NCI-H1417 treated with DMSO at 0.1 percent for 48 hours (cell line): ENCODE measurements at places on chromosomes 6 and 20.

DNA sequence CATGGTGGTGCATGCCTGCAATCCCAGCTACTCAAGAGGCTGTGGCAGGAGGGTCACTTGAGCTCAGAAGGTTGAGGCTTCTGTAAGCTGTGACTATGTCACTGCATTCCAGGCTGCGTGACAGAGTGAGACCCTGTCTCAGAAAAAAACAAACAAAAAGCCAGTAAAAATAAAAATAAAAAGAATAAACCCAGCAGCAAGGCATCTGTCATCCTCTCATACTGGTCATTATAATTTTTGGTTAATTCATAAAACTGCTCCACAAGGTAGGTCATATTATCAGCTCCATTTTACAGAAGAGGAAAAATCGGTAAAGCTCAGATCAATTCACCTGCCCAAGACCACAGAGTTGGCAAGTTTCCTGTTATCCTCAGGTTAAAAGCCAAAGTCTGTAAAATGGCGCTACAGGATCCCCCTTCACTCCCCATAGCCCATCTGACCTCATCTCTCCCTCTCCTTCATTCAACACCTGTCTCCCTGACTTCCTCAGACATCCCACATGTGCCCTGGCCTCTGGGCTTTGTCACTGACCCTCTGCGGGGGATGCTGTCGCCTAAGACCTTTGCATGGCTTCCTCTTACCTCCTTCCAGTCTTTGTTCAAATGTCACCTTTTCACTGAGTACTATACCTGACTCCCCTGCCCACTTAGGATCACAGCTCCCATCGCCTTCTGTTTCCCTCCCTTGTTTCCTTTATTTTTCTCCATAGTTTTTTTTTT, 213.2 kb upstream of the ZNF217 start:
- no peak for DNase-seq

- DNase-seq = no peak
These were observed 15.0 kb downstream of the AFG1L start for GRCh38 chr6:108309844-108310243.

DNA sequence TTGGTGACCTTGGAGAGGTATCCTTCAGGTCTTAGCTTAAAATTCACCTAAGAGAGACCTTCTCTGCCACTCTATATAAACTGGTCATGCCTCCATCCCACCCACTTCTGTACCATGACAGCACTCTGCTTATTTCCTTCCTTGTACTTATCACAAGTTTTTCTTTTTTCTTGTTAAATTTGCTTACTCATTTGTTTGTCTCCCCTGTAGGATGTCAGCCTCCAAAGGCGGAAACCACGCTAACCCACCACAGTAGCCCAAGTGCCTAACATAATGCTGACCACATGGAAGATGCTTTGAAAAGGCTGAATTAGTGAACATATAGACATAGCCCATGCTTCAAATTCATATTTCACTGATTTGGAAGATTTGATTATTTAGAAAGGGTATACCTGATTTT, 5.4 kb downstream of the BMP6 start:
- no peak for DNase-seq

- DNase-seq = no peak
These were observed 188.4 kb downstream of the JARID2 start for GRCh38 chr6:15434263-15434662.

GRCh38 chr6:110859335-110859792, 15.2 kb upstream of the AMD1 start:
- DNase-seq = no peak

DNA sequence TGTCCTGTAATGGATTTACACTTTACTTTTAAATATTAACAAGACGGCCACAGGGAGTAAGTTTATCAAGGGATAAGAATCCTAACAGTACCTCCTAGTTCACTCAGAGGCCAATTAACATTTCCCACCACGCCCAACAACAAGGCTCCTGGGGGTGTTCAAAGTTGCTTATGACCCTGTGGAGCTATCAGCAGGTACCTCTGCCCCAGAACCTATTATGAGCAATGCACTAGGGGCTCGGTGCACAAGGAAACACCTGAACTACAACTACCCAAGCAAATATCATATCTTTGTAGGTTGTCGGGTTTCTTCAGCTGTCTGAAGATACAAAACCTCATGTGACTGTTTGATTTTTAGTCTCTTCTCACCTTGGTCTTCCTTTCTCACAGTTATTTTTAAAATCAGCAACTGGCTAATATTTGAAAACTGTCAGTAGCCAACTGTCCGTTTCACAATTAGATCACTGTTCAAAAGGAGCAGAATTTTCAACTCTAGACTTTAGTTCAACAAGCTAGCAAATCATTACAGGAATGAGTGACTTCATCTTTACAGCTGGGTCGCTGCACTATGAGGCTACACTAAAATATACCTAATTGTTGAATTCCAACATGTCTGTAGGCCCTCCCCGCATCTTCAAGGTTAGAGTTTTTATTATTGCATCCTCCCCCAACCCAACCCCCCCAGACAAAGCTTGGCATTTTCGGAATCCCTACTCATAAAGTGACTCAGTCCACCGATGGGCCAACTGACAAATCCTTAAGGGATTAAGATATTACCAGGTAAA, 38.1 kb downstream of the B4GALT5 start:
- no peak for DNase-seq

DNA sequence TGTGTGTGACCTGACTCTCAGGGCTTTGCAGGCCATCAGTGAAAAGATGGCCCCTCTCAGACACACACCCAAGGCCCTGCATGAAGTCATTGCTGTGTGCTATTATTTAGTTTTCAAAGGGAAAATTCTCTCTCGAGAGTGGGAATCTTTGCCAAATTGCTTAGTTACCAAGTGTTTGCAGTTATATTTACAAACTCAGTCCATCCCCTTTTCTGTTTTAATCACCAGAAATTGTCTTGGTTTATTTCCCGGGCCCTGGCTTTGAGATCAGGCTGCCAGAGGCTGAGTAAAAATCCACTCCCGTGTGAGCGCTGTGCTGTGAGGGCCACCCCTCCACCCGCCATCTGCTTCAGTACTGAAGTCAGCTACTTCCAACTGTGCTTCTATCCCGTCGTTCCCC, 163.1 kb downstream of the SOD2 start:
- DNase-seq = no peak

- DNase-seq = no peak
These were observed 257.8 kb downstream of the CDC5L start for GRCh38 chr6:44645276-44645675.

- DNase-seq = no peak
These were observed 6.5 kb upstream of the RANBP9 start for GRCh38 chr6:13718123-13718458.
